Activated CD4-positive, alpha-beta T cell treated with anti-CD3 and anti-CD28 coated beads, Interleukin-2, Interleukin-4, amounts not matched to agents 100 ng/mL and 50 ng/mL, durations not matched to agents 16 hours and 8 hours (primary cell): ENCODE measurements at places on chromosomes 7 and 10.
A peak's percentile ranks its signal among the peaks of the same experiment; 100 is the strongest.

DNA sequence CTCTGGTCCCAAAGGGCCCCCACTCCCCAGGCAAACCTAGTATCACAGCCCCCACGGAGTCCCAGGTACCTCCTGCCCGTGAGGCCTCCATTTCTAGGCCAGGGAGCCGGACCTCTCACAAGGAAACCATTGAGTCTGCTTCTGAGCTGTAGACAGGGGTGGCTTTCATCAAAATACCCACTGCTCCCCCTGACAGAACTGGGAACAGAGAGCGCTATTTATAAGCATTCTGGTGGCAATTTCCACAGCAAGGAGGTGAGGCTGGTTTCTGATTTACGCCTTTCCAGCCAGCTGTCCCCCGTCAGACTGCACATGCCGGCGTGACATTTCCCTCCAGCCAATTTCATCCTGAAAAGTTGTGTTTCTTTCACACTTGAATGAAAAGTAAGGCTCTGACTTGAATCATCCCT, 407.5 kb upstream of the PRKCQ start:
- DNase-seq, result no peak

GRCh38 chr7:97005183-97006054, at the start of gene DLX6:
Gene DLX6 (plus strand): TSS chr7:97005553. CDS start chr7:97005978, 425 bp downstream.
- DNase-seq, result peak; percentile 25

DNA sequence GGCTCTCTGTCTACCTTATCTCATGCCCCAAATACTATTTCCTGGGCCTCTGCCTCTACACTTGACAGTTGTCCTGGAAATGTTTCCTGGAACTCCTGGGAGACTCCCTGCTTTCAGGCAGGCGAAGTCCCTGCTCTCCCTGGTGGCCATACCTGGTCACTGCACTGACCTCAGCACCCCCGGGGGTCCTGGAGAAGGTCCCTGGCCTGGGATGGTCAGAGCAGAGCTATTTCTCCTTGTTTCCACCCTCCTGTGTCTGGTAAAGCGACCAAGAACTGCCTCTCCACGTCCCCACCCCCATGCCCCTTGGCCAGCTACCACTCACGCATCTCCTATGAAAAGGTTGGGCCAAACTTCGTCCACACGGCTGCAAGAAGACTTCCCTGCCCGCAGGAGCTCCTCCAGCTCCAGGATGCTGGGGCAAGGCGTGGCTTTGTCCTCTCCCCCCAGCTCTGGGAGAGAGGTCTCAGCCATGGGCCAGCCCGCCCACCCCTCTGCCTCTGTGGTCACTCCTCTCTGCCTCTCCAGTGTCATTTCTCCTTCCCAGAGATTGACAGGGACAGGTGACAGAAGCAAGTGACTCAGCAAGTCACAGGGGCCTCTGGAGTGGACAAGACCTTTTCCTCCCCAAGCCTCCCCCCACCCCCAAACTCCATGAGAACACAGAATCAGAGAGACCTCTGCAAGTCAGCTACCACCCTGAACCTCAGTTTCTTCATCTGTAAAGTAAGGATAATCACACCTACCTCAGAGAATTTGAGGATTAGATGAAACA, 2.6 kb upstream of the SAMD8 start:
- DNase-seq, result no peak

DNA sequence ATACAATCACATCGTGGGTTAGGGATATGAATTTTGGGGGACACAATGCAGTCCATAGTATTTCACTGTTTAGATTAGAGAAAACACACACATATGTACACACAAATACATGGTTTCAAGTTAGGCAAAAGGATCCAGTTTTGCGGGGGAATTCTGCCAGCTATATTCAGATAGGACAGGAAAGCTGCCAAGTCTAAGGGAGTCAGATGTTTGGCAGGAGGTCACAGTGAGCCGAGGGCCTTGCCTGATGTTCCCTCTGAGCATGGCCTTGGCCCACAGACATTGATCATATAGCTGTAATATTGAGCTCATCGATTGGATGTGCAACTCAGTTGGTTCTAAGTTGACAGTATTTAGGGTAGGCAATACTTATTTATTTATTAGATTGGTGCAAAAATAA, 122.8 kb downstream of the ADRA2A start:
- DNase-seq, result no peak

DNA sequence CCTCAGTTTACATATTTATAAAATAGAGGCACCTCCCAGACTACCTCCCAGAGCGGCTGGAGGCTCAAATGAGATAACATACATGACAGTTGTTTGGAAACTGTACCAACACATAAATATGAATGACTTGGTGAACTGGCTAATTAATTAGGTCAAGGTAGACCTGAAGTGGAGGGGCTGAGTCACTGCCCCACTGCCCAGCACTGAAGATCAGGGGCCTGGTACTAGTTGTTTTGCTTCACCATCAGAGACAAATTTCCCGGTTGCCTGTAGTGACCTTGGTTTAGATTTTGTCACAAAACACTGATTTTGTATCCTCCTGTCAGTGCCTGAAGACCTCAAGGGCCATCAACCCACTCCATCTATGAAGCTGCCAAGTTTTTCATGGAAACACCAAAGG, 41.8 kb downstream of the JAZF1 start:
- no peak for DNase-seq

DNA sequence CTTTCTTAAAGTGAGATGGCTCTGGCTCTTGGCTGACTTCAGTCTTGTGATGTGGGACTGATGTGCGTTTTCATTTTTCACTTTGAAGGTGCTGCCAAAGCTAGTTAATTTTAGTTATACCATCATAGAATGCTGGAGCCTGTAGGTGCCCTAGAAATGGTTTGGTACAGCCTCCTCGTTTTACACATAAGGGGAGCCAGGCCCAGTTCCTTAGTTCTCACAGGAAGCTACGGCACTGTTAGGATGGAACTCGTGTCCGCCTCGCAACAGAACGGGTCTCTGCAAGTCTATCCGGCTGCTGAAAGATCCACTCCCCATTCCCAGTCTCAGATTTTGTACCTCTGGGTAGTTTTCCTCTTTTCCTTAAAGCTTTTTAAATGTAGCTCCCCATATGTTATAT, 173.2 kb upstream of the PRPS1L1 start:
- no peak for DNase-seq

- no peak for DNase-seq
These were observed 28.7 kb downstream of the SLC29A3 start for GRCh38 chr10:71347587-71348395.

DNA sequence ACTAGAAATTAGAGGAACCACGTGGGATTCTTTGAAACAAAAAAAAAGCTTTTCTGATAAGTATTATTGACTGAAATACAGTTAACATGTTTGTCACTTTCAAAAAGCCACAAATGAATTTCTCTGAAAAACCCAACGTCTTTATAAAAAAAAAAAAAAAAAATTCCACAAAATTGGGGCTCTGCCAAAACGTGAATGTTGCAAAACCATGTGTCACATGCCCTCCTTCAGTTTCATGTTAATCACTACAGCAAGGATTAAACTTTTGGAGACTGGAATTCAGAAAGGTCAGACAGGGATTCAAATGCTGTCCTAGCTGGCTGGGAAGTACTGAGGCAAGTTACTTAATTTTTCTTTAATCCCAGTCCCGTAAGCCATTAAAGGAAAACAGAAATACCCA, 278.0 kb upstream of the KLF14 start:
- DNase-seq, result no peak

DNA sequence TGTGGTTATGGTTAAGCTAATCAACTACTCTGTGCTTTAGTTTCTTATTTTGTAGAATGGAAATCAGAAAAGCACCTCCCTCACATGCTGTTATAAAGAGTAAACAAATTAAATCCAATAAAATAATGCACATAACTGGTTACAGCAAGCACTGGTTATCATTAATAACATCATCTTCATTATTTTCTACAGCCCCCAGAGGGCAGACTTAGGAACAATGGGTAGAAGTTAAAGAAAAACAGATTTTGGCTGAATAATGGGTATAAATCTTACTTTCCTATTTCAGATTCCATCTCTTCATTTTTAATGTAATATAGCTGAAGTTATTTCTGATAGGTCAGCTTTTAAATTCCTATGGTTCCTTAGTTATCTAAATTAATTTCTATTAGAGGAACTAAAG, 126.5 kb downstream of the DOCK4 start:
- DNase-seq, result no peak

DNA sequence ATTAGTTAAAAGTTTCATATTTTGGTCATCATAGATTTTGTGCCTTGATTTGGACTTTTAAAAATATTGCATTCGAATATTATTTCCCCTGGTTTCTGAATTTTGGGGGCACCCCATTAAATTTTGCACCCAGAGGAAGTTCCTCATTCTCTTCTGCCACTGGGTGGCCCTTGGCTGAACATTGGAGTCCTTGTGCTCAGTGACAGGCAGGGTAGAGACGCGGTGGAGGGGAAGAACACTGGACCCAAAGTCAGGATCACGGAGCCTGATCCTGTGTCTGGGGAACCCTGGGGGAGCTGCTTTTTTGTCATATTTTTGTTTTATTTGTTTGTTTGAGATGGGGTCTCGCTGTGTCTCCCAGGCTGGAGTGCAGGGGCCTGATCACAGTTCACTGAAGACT, 74.7 kb downstream of the MKI67 start:
- no peak for DNase-seq

DNA sequence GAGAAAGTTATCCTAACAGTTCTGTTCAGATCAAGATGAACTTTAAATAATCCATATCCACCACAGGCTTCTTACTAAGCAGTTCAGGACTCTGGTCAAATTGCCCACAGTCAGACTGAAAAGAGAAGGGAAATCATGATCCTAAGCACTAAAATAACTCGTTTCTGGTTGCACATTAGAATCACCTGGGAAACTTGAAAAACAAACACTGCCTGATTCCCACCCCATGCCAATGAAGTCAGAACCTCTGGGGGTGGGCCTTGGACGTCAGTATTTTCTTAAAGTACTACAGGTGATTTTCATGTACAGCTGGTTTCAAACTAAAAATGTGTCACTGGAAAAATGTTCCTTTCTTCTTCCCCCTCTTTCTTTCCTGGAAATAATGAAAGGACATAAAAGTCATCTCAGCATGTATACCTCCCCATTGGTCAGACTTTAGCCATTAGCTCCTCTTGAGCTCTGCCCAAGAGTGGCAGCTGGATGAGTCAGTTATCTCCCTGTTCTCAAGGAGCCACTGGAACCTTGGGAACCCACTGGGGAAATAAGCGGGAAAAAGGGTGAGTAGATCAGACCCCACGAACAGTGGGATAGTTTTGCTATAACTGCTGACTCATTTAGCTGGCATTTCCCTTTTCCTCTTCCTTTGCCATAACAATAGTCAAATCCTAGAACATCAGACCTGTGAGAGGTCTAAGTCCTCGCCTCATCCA, 75.3 kb upstream of the IL6 start:
- DNase-seq, result no peak

DNA sequence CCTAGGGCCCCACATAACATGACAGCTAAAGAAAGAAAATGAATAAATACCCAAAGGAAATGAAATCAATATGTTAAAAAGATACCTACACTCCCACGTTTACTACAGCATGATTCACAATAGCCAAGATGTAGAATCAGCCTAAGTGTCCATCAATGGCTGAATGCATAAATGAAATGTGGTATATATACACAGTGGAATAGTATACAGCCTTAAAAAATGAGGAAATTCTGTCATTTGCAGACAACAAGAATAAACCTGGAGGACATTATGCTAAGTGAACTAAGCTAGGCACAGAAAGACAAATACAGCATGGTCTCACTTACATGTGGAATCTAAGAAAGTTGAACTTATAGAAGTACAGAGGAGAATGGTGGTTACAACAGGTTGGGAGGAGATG, 102.9 kb downstream of the ST8SIA6 start:
- DNase-seq, result no peak

GRCh38 chr10:91745090-91745831, 53.0 kb upstream of the TNKS2 start:
- DNase-seq, result no peak

DNA sequence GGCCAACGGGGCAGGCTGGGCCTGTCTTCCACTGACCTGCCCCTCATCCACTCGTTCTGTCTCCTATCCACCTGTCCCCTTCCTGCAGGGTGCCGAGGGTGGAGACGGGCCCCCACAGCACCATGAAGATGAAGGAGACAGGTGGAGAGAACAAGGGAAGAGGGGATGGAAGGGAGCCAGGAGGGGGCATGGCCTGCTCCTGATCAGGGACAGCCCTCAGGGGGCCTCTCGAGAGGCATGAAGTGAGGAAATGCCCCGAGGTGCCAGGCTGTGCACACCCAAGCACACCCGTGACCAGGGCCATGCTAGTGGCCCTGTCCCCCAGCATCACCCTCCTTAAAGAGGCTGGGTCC, 111.2 kb downstream of the ZMIZ1 start:
- no peak for DNase-seq

GRCh38 chr10:48890888-48891850, 48.5 kb downstream of the LRRC18 start:
- DNase-seq, result no peak

GRCh38 chr10:58475322-58476277, 37.1 kb upstream of the BICC1 start:
- no peak for DNase-seq

- no peak for DNase-seq
These were observed 235.8 kb downstream of the PAXIP1 start for GRCh38 chr7:154767142-154767541.

GRCh38 chr7:156956727-156957126, 7.2 kb downstream of the NOM1 start:
- DNase-seq, result no peak

GRCh38 chr10:43395571-43396060, 13.4 kb downstream of the HNRNPF start:
- DNase-seq, result peak; percentile 36

DNA sequence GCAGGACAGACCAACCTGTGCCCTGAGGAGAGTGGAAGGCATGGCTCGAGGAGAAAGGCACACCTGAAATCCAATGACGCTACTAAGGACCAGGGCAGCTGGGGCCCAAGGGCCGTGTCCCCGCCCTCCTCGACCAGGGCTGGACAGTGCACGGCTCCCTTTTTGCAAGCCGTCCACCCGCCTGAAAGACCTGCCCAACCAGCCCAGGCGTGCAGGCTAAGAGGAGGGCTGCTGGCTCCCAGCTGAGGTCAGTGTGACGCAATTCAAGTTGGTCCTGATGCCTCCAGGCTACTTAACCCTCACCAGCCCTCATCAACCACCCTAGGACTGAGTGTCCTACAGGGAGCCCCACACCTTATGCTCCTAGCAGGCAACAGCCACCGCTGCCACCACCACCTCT, 69.3 kb downstream of the DLG5 start:
- no peak for DNase-seq

- no peak for DNase-seq
These were observed 1.9 kb upstream of the C7orf33 start for GRCh38 chr7:148588670-148589131.

GRCh38 chr7:140310337-140311002, 87.9 kb downstream of the SLC37A3 start:
- DNase-seq, result no peak

DNA sequence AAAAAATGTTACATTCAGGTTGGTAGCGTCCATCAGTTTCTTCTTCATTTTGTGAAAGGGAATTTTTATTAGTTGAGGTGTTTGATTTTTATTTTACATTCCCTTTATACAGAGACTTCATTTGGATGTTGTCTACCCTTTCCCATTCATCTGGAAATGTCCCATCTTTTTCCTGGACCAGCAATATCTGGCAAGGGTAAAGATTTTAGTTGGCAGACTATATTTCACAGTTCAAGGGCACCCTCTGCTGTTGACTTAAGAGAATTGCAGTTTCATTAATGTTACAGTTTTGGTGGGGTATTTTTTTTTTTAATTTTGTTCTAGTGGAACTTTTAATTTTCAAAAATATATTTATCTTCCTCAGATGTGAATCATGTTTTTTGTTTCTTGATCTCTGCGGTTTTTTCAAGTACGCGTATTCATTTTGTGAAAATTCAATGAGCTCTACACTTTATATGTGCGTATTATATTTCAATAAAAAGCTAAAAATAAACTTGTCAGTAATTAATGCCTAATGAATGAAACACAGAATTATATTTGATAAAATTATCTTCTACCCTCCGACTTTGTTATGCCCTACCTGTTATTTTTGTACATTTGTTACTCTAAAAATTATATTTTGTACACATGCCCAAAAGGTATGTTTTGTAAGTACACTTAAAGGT, 97.9 kb upstream of the KLF14 start:
- peak; percentile 30 for DNase-seq
